ENCODE measurements at places on chromosomes 11 and 22.

GRCh38 chr11:117771197-117771596, 25.8 kb downstream of the DSCAML1 start:
- DNase-seq, result no peak

- no peak for DNase-seq
Measured at GRCh38 chr11:37907436-37908218, 1309.6 kb upstream of the RAG2 start.

GRCh38 chr11:73889019-73889418, 12.2 kb downstream of the PAAF1 start:
- DNase-seq, result no peak

DNA sequence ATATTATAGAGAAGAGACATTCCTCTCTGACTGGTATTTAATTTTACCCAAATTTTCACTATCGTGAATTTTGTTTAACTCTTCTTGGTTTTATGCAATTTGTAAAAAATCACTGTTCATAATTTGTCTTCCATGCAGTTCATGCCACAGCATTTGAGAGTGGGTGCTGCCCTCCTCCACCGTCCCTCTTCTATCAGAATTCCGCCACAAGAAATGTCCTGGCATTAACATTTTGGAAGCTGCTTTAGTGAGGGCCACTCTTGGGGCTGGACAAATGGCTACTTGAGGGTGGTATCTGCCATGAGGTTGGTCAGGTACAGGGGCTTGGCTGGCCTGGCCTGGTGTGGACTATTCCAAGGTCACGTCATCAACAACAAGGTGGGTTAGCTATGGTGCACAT, 68.3 kb upstream of the CLDN5 start:
- DNase-seq, result no peak

DNA sequence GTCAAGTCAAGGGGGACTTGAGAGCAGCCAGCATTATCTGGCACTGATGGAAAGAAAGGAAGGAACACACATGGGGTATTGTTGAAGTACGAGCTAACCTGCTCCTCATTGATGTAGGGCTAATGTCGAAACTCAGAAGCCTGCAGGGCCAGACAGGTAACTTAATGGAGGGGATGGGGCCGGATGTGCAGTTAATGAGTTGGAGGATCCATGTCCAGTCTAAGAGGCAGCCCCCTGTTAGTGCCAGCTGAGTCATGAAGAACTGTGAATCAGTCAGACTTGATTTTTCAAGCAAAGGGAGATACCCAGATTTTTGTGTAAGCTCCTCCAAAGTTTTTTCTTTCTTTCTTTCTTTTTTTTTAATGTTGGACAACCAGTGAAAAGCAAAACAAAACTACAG, 65.6 kb downstream of the CECR2 start:
- DNase-seq, result no peak

DNA sequence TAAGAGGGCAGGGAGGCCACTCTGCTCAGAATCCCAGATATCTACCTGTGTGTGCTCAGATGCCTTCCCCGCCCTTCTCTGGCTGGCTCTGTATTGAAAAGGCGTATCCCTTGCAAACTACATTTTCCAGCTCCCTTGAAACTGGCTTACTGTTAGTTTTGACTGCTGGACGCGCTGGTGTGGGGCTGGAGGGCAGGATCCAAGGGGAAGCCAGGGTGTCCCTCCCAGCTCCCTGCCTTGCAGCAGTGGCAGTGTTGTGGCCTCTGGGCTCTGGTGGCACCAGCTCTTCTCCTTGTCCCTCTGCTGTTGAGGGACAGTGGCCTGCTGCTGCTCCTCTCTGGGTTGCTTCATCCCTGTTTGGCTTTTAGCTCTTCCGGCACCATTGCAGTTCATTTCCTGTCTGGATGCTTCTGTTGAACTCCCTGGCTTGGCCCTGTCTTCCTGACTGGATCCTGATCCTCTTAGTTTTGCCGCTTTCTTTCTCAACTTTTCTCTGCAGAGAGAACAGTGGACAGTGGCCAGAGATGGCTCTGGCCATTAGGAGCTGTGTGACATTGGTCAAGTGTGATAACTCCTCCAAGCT, 107.1 kb upstream of the PARVA start:
- DNase-seq, result no peak

GRCh38 chr11:59833602-59834001, 11.7 kb downstream of the CBLIF start:
- no peak for DNase-seq

All from stimulated activated CD8-positive, alpha-beta memory T cell treated with anti-CD3 and anti-CD28 coated beads, Interleukin-7, amount 100 ng/mL, for 4 hours (primary cell).